Cerebellar nuclear complex (tissue), 1 donor: ENCODE measurements at places on chromosomes 2 and 18.

- DNase-seq = no peak
Measured at GRCh38 chr2:131156452-131157149, 51.5 kb downstream of the PLEKHB2 start.

GRCh38 chr2:56315376-56315775 lies 131.6 kb downstream of the CCDC85A start:
- DNase-seq = no peak

- DNase-seq = no peak
Measured at GRCh38 chr18:79523206-79523735, 127.5 kb downstream of the NFATC1 start.

DNA sequence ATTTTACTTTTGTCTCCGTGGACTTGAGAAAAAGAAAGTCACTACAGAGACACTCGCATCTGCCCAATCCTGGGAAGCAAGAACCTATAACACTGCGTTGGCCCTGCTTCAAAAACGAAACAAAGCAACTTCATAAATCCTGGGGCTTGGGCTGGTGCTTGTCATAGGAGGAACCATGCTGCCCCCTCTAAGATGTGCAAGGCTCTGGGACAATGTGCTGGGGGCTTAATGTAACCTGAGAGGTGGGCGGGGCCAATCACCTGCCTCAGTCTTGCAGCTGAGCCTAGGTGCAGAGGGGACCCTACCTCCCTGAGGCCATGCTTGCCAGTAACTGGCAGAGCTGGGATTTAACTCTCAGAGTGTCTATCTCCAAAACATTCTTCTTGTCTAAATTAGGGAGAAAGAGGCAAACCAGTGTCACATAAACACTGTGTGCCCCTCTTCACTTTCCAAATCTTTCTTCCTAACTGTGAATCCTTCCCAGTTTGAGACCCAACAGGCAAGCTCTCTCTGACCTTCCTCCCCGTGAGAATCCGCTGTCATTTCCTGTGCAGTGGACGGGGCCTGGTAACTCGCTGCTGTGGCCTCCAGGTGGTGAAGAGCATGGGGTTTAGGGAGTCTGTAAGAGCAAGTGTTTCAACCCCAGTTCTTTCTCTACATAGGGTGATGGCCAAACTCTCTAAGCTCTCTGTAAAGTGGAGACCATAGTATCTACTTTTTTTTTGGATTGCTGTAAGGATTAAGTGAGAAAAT lies 115.1 kb downstream of the ACKR3 start:
- DNase-seq = no peak

DNA sequence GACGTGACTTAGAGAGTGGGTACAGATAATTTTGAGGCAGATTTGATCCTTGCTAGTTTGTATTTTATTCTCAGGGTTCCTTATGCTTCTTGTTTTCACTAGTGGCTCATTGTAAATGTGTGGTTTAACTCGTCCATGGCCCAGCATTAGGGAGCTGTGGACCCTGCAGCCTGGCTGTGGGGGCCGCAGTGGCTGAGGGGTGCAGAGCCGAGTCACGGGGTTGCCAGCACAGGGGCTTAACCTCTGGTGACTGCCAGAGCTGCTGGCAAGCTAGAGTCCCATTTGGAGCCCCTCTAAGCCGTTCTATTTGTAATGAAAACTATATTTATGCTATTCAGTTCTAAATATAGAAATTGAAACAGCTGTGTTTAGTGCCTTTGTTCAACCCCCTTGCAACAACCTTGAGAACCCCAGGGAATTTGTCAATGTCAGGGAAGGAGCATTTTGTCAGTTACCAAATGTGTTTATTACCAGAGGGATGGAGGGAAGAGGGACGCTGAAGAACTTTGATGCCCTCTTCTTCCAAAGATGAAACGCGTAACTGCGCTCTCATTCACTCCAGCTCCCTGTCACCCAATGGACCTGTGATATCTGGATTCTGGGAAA lies 269.9 kb downstream of the MYT1L start:
- DNase-seq = no peak

DNA sequence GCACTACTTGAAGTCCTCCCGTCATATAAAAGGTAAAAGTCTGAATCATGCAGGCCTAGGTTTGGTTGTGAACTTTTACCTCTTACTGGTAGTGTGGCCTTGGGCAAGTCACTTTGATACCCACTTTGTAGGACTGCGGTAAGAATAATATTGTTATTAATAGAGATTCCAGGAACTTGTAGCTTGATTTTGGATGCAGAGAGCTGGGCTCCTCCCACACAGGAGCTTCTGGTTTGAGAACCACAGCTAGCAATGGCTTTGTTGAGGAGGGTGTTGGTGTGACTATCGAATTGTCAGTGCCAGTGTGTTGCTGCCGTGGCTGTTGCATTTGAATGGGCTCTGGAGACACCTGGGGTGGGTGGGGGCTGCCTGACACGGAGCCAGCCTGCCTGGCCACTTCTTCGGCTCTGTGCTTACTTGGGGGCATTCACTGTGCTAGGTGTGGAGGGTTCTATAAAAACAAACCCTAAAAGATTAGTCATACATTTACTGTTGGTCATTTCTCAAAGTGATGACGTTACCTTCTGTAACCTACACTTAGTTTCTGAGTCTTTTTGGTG lies 38.5 kb downstream of the ASAP2 start:
- DNase-seq = no peak

DNA sequence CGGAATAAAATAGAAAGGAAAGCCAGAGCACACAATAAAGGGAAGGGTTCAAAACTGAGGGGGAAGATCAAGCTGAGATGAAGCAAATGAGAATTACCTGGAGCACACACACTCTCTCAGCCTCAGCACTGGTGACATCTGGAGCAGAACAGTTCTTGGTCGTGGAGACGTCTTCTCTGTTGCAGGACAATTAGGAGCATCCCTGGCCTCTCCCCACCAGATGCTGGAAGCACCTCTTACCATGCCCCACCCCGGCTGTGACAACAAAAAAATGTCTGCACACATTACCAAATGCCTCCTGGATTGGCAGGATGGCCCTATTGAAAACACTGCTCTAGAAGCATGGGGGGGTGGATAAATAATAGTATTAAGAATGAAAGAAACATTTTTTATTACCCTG lies 43.6 kb upstream of the MAP3K20 start:
- DNase-seq = no peak

- DNase-seq = no peak
Measured at GRCh38 chr2:234964631-234965461, 13.0 kb downstream of the SH3BP4 start.

DNA sequence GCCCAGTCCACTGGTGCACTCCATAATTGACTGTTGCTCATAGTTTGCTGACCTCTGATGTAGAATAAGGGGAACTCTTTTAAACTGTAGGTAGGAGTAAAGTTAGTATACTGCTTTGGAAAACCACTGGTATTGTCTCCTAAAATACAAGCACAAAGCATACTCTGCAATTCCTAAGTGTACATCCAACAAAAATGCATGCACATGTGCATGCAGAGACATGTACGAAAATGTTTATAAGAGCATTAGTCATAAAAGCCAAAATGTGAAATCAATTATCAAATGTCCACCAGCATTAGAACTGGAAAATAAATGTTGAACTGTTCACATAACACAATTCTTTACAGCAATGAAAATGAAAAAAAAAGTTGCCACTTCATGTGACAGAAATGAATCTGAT lies 39.8 kb upstream of the DDX18 start:
- no peak for DNase-seq

- no peak for DNase-seq
Measured at GRCh38 chr2:86056590-86057331, 48.9 kb downstream of the POLR1A start.

GRCh38 chr2:65026154-65026553 lies 30.1 kb upstream of the CEP68 start:
- no peak for DNase-seq

DNA sequence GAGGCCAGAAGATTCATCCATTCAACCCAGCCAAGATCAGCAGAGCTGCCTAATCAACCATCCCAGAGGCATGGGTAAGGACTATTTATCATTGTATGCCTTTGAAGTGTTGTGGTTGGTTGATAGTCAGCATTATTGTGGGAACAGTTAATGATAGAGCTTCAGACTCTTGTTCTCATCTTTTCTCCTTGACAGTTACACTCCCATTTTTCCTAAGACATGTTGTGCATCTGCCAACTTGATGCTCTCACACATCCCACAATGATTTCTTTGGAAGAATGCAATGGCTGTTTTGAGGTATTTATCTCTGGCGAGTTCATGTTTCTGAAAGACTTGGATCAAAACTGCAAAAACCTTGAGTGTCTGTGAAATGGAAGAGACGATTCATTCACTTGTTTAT lies 55.4 kb downstream of the FASTKD2 start:
- DNase-seq = no peak

- DNase-seq = no peak
Measured at GRCh38 chr2:47339745-47340541, 63.0 kb upstream of the MSH2 start.
